ENCODE measurements at places on chromosomes 3 and 15.

DNA sequence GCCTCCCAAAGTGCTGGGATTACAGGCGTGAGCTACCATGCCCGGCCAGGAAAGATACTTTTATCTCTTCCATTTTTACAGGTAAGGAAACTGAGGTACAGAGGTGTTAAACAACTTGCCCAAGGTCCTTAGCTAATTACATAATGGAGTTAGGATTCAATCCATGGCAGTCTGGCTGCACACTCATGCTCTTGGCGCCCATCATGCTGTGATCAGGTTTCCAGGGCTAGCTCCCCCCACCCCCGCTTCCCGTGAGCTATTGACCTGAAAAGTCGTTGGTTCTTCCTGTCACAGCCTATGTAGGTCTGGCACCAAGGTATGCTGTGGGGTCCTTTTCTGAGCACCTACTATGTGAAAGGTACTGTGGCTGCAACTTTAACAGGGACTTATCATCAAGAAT lies 55.9 kb upstream of the LARS2 start:
- no peak for DNase-seq

- DNase-seq = no peak
These were observed 235.2 kb downstream of the DTWD1 start for GRCh38 chr15:49855917-49856637.

DNA sequence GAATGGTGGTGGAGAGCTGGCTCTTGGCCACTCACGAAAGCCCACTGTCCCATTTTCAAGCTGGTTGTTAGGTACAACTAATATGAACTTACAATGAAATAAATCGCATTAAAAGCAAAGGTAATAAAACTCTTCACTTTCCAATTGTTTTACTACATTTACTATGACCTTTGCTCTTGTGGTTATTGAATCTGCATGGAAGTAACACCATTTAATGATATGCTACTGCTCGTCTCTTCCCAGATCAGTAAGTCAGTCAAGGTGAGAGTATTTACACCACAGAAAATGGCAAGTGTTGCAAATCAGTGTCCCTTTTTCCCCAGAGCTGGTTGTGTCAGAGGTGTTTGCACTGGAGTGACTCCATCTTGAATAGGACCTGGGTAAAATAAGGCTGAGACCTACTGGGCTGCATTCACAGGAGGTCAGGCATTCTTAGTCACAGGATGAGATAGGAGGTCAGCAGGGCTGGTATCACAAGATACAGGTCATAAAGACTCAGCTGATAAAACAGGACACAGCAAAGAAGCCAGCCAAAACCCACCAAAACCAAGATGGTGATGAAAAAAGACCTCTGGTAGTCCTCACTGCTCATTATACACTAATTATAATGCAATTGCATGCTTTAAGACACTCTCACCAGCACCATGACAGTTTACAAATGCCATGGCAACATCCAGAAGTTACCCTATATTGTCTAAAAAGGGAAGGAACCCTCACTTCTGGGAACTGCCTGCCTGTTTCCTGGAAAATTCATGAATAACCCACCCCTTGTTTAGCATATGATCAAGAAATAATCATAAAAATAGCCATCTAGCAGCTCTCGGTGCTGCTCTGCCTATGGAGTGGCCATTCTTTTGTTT lies 57.6 kb downstream of the FRMD4B start:
- no peak for DNase-seq

DNA sequence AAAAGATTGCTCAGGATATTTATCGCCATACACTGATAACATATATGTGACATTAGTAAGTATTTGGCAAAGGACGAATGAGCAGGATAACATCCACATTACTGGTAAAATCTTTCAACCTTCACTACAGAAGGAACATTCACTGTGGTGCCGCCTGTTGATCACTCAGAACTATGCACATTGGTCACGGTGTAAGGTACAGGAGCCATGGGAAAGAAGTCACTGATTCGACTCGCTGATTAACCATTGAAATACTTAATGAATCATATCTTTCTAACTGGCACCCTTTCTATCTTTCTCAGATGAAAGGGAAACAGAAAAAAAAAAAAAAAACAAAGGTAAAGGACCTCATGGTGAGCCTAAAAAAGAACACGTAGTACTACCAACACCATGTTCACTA lies 68.8 kb downstream of the TJP1 start:
- DNase-seq = no peak

DNA sequence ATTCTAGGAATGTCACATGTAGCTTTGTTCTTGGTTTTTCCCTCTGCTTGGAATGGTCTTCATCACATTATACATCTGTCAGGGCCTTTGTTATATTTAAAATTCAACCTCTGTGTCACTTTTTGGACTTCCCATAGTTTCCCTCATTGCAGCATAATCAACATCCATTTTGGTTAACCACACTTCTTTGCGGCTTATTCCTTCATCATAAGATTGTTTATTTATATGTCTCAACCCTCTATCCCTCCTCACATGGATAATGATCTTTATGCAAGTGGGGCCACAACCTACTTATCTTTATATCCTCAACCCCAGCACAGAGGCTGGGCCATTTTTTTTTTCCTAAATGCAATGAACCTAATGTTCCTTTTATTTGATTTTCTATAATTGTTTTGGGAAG lies 260.0 kb upstream of the THBS1 start:
- DNase-seq = no peak

DNA sequence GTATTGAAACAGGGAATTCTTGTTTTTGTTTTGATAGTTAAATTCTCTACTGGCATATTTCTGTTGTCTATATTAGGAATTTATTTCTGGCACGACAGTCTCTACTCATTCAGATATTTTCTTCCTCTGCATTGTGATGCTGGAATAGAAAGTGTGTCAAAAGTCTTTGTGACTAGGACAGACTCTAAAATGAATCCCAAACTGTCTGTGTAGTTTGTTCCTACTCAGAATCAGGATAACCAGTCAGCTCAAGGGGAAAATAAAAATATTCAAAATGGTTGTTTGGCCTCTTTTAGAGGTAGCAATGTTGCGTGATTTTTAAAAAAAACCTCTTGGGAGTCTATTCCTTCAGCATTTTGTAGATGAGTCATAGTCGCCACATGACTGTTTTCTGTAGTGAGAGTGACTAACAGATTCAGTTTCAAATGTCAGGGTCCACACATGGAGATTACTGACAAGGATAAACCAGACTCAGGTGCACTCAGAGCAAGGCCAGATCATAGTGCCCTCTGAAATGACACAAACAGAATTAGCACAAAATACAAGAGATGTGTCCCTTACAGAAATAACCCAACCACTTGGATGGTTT lies 13.1 kb downstream of the SLC7A14 start:
- no peak for DNase-seq

DNA sequence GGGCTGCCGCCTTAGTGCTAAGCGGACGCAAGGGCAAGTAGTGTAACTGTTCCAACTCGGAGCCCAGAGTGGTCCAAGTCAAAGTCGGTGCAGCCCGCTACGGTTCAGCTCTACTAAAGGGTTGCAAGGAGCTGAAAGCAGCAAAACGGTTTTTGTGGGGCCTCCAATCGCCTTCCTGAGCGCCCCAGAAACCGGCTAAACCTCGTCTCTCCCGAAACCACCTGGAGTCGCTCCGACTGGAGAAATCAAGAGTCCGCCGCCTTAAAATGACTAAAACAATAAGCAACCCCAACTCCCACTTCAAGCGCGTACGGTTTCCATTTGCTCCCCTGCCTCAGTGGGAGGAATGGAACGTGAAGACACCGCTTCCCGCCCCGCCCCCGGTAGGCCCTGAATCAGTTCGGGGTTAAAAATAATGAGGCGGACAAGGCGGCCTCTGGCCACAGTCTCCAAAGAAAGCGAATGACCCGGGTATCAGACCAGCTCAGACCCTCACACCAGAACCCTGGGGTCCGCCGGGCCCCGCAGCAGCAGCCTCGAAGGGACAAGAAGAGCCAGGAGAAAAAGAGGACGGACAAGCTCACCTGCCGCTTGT lies 401 bp downstream of the SEC11A start:
- no peak for DNase-seq

DNA sequence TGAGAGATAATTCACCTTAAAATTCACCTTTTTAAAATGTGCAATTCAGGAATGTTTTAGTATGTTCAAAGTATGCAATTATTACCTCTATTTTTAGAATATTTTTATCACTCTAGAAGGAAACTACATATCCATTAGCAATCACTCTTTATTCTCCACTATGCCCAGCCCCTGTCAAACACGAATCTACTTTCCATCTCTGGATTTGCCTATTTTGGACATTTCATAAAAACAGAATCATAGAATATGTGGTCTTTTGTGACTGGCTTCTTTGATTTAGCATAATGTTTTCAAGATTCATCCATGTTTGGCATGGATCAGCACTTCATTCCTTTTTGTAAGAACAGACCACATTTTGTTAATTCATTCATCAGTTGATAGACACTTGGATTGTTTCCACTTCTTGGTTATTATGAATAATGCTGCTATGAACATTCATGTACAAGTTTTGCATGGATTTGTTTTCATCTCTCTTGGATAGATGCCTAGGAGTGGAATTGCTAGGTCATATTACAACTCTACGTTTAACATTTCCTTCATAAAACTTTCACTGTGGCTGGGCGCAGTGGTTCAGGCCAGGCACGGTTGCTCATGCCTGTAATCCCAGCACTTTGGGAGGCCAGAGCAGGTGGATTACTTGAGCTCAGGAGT lies 12.7 kb downstream of the HMCES start:
- DNase-seq = no peak

DNA sequence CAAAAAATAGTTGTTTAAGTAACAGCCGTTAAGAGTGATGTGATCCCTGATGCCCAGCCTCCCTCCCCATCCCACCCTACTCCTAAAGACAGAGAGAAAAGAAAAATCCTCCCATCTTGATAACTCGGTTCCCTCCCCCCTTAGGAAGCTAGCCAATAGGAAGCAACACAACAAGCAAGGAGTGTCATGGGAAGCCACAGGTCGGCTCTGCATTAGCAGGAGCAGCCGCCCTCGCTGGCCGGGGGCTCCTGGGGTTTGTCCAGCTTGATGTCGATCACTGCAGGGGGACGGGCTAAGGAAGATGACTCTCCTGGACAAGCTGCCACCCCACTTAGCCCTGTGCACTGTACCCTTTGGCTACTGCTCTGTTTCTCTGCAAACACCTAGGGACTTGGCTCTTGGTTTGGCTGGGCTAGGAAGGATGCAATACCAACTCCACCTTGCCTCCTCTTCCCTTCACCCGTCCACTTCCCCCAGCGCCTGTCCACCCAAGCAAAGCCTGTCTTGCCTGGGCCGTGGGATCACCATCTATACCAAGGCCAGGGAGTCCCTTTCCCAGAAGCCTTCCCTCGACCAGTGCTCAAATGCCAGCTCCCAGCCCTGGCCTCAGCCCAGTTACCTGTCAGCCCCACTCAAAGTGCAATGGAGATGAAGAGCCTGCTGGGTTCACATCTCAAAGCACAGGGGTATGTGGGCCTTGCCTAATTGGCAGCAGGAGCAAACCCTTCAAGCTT lies 23.1 kb downstream of the SRPRB start:
- no peak for DNase-seq

- no peak for DNase-seq
These were observed 22.8 kb upstream of the CEP152 start for GRCh38 chr15:48833526-48834239.

GRCh38 chr15:54594115-54594514 lies 602.6 kb downstream of the RSL24D1 start:
- no peak for DNase-seq

- DNase-seq = no peak
These were observed 152.2 kb downstream of the TCF12 start for GRCh38 chr15:57070674-57071073.

DNA sequence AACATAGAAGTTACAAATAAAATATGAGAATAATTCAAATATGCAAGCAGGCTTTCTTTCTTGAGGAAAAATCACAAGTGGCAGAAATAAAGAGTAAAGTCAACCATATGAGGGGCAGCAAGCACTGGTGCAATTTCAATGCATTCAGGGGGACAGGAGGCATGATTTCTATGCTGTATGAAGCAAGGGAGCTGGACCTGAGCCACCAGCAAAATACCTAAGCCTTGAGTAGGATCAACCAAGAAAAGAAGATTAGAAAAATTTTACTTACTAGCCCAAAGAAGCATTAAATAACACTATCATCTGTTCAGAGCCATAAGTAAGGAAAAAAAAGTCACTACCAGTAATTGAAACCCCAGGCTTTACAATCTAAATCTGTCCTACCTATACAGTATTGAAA lies 6.3 kb downstream of the ADGRG7 start:
- DNase-seq = no peak

DNA sequence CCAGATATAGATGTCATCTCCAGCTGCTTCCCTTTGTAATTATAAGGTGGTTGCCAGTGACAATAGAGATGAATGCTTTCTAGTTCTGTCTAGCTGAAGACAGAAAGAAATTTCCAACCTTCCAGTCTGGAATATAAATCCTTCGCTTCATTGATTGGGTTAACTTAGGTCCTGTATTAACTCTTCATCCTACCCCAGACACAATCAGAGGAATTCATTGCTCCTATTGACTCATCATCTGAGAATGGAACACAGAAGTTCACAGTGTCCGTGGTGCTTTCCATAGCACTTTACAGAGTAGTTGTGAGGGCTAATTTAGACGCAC lies 241.4 kb downstream of the NFKBIZ start:
- DNase-seq = no peak

DNA sequence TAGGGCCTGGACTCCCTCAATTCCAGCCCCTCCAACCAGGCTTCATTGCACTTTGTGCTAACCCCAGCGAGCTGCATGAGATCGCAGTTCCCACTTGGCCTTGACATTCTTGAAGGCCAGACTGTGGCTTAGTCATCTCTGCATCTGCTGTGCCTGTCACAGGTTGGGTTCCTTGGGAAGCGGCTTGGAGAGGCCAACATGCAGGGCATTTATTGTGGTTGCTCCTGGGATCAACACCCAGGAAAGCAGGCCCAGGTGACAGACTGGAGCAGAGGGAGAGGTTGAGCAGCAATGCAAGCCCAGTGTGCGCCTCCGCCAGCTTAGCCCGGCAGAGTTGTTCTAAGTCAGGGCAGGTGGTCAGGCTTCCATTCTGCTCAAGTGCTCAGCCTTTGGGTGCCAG lies 10.5 kb downstream of the ABCF3 start:
- DNase-seq = no peak

DNA sequence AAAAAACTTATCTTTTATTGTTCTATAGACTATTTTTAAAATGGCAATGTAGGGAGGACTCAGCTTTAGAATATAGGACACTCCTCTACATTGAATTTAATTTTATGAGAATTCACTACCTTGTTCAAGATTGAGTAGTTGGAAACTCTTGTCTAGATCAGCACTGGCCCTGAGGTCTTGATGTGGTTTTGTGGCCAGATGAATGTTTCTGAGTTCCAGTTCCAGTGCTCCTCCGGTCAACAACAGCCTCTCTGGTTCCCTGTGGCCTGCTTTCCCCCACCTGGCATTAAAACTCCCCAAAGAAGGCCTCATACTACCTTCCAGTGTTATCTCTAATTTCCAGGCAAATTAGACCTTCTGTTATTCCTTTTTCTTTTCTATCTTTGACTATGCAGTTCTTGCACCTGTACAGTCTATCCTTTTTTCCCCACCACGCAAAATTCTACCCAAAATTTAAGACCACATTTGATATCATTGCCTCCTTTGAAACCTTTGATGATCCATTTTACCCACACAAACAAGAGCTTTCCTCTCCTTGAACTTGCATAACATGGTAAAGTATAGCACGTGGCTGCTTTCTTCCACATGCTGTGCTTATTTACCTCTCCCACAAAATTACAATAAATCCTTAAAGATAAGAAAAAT lies 9.6 kb upstream of the ANP32A start:
- DNase-seq = no peak

GRCh38 chr15:29596266-29596665 lies 226.0 kb downstream of the TJP1 start:
- DNase-seq = peak; percentile 37

All from D721Med (cell line).